ENCODE measurements at places on chromosomes 3 and 15. TPM values are rescaled to one million over a fixed set of nuclear protein-coding genes. Genes with fewer than 3 reads are reported as not detected.

The TMEM87A gene
- total RNA-seq = 33.6 TPM

The C3orf49 gene
- not detected for total RNA-seq

The SNTN gene
- not detected for total RNA-seq

The SPTBN5 gene
- total RNA-seq = 3.9 TPM

The EFCC1 gene
- 0.79 TPM for total RNA-seq

The AHSG gene
- not detected for total RNA-seq

The TRIM42 gene
- not detected for total RNA-seq

DNA sequence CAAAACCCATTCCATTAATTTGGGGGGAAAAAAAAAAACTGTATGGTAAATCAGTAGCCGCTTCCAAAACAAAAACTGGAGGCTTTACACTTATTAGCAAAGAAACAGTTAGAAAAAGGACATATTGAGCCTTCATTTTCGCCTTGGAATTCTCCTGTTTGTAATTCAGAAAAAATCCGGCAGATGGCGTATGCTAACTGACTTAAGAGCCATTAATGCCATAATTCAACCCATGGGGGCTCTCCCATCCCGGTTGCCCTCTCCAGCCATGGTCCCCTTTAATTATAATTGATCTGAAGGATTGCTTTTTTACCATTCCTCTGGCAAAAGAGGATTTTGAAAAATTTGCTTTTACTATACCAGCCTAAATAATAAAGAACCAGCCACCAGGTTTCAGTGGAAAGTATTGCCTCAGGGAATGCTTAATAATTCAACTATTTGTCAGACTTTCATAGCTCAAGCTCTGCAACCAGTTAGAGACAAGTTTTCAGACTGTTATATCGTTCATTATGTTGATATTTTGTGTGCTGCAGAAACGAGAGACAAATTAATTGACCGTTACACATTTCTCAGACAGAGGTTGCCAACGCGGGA, 9.4 kb upstream of the RPL24 start:
- no peak for DNase-seq

DNA sequence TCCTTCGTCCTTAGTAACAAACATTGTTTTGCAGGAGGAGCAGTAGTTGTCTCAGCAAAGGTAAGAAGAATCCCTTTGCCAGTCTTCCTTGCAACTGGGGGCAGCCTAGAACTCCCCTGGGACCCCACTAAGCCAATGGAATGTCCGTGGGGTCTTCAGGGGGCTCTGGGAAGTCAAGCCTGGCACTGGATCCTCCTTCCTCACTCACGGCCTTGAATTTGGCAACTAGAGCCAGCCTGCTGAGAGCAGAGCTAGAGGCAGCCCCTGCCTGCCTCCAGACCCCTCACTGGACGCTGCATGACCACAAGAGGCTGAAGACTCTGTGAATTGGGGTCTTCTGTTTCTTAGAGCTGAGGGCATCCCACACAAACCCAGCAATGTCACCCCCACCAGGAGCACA, 18.6 kb upstream of the PRR23E start:
- DNase-seq = no peak

- no peak for DNase-seq
Observed at GRCh38 chr3:159451067-159451466, 537.6 kb upstream of the IL12A start.

GRCh38 chr15:38895326-38896255, 331.0 kb upstream of the RASGRP1 start:
- no peak for DNase-seq

GRCh38 chr3:76463501-76463900, 576.4 kb upstream of the ROBO2 start:
- DNase-seq = no peak

DNA sequence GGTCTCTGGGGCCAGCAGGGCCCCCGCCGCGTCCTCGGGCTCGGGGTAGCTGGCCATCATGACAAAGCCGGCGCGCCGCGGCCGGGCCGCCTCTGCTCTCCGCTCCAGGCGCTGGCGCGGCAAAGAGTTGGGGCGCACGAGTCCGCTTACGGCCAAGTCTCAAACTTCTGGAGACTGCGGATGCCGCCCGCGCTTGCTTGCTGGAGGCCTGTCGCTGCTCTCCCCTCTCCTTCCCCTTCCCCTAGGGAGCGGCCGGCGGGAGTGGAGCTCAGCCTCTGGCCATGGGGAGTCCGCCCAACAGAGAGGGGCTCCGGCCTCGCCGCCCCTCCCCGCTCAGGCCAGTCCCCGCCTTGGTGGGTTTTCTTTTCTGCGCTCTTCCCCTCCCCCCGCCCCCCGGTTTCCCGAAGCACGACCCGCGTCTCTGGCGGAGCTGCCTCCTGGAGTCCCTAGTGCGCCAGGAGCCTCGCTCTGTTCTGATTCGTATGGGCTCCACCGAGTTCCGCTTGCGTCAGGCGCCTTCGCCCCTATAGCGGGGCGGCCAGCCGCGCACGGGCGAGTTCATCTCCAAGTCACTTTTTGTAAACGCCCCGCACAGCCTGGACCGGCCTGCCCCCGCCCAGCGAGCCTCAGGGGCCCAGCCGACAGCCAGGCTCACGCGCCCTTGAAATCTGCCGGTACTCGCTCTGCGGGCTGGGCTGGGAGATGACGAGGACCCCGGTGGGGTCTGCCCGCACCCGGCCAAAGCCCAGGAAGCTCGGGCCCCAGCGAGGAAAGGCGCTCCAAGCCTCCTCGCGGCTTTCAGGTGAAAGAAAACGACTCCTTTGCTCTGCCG, at the start of the genes FOXL2 and FOXL2NB:
FOXL2 (minus strand) TSS at position 475 of the 832 bp plus-strand sequence; CDS start at position 60, 415 bp downstream.
FOXL2NB (plus strand) TSS at position 555 of the 832 bp plus-strand sequence; CDS start at position 703, 148 bp downstream.
- DNase-seq = peak; percentile 69

GRCh38 chr15:75235760-75236729, 22.1 kb upstream of the GOLGA6C start:
- peak; percentile 66 for DNase-seq

DNA sequence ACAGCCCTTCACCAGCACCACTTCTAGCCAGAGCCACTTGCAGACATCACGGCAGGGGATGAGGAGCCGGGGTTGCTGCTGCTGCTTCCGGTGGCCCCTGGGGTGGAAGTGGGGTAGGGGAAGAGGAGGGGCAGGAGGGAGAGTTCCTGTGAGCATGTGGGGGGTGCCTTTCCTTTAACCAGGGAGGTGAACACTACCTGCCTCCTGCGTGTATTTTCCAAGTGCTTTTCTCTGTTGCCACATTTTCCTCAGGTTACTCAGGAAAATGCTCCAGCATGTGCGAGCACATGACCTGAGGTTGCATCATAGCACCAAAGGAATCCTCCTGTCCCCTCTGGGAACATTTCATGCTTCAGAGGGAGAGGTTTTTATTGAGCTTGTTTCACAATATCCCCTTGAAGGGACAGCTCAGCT, 12.2 kb upstream of the SACM1L start:
- DNase-seq = no peak

DNA sequence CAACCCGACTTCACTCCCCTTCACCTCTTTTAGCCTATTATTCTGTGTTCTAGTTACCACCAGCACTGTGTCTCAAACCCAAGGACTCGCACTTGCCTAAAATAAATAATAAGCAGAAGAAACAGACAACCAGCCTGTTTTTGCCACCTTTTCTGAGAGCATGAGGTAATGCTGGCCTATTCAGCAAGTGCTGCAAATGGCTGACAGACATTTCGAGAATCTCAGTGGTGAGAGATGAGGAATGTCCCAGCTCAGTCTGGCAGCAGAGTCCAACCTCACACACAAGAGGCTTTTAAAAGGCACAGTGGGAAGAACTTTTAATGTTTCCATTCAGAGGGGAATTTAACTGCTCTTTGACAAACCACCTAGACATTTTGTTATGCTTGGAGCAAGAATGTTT, 143.3 kb upstream of the GMNC start:
- no peak for DNase-seq

DNA sequence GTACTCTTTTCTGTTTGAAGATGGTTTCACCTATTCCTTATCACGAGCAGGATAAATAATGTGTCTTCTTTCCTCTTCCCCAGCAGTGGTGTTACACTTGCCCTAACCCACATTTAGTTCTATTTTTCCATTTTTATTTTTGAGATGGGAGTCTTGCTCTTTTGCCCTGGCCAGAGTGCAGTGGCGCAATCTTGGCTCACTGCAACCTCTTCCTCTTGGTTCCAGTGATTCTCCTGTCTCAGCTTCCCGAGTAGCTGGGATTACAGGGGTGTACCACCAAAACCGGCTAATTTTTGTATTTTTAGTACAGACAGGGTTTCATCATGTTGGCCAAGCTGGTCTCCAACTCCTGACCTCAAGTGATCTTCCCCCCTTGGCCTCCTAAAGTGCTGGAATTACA, 372.4 kb downstream of the FOXP1 start:
- DNase-seq = no peak

- DNase-seq = peak; percentile 61
Observed at GRCh38 chr3:7978087-7978422, 523.6 kb upstream of the LMCD1 start.

GRCh38 chr3:100009276-100010086, 104.8 kb downstream of the FILIP1L start:
- no peak for DNase-seq

GRCh38 chr3:145370870-145371269, 790.1 kb downstream of the PLOD2 start:
- no peak for DNase-seq

- DNase-seq = no peak
Observed at GRCh38 chr15:87537295-87537694, 719.2 kb downstream of the NTRK3 start.

DNA sequence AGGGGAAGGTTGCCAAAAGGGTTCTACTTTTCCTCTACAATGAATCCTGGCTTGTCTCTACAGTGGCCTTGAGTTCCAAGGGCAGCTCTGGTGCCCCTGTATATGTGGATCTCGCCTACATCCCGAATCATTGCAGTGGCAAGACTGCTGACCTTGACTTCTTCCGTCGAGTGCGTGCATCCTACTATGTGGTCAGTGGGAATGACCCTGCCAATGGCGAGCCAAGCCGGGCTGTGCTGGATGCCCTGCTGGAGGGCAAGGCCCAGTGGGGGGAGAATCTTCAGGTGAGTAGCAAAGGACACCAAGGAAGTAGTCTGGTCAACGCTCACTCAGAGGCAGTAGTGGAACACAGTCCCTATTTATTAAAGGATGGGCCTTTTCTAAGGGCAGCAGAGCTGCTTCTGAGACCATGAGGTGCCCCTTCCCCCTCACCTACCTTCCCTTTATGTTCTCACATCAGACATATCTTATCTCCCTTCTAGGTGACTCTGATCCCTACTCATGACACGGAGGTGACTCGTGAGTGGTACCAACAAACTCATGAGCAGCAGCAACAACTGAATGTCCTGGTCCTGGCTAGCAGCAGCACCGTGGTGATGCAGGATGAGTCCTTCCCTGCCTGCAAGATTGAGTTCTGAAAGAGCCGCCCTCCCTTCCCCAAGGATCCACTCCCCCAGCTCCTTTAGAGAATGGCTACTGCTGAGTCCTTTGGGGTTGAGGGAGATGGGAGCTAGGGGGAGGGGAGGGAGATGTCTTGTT, 12.4 kb downstream of the MAP1A start:
- no peak for DNase-seq

DNA sequence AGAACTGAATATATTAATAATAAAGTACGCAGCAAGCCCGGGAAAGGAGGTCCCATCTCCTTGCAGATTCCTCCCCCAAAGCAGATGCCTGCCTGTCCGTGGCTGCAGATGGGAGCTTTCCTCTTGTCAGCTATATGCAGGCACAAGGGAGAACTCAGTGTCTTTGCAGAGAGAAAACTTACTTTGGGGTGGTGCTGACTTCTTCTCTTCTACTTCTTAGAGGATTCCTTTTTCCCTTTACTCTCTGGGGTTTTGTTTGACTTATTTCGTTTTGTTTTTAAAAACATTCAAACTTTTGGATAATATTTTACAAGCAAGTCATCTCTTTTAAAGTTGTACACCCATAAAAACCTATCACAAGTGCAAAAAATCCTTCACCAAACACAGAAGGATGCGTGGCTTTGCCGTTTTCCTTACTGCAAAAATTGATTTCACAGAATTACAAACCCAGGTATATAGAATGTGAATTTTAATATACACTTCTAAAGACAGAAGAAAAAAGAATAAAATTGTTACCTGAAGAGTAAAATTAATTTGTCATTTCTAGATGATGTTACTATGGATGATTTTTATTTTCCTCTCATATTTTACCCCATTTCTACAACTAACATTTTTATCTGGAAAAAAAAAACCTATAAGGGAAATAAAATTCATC, 65.3 kb upstream of the IGF1R start:
- DNase-seq = no peak

- DNase-seq = no peak
Observed at GRCh38 chr3:53824795-53825194, 21.4 kb downstream of the CHDH start.
